ENCODE measurements at places on chromosomes 6 and 20.

DNA sequence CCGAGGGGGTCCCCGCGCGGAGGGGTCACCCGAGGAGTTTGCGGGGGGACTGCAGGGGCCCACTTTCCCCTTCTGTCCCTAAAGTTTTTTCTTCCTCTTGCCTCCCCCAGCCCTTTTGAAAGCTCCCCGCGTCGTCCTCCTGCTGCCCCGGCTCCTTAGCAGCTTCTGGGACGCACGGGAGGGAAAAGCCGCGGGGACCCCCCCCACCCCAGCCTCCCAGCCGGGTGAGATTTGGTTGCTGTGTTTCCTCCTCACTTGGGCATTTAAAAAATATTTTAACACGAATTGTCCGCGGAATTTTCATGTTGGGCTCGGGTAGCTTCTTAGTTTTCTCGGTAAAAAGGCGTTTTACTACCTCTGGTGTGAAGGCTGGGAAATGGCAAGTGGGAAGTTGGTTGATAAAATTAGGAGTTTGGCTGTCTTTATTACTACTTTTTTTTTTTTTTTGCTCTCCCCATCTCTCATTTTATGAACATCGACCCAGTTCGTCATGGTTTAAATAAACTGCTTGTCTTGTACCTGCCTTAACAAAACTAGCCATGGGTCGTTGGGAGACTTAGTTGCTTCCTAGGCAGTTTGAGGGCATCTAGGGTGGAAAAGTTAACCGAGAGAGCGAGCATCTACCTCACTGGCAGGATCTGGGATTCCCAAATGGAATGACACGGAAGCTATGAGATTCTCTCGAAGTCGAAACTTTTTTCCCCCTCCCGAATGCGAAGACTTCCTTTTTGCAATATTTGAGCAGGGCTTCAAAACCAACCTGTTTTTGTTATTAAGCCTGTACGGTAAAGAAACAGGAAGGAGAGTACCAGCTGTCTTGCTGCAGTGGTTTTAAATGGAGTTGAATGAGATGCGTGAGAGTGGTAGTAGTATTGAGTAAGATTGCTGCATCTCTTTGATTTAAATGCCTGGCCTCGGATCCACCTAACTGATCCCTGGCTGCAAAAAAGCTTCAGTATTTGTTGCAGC is 868 bp downstream of the NCOA3 start:
- no peak for DNase-seq

DNA sequence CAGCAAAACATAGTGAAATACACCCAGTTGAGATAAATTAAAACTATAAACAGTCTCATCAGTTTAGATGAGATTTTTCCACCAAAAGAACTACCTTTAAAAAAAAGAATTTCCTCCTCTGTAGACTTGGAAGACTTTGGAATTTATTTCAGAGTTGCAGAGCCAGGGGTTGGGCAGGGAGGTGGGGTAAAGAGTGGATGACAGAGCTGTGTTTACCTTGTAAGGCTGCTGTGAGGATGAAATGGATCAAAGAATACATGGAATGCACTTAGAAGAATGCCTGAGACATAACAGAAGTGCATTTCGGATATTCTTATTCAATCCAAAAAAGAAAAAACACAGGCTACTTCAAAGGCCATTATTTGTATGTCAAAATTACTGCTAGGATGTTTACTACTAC is 6.4 kb upstream of the LY86 start:
- DNase-seq, result no peak

GRCh38 chr6:167528239-167528638 is 203.4 kb downstream of the TTLL2 start:
- DNase-seq, result no peak

DNA sequence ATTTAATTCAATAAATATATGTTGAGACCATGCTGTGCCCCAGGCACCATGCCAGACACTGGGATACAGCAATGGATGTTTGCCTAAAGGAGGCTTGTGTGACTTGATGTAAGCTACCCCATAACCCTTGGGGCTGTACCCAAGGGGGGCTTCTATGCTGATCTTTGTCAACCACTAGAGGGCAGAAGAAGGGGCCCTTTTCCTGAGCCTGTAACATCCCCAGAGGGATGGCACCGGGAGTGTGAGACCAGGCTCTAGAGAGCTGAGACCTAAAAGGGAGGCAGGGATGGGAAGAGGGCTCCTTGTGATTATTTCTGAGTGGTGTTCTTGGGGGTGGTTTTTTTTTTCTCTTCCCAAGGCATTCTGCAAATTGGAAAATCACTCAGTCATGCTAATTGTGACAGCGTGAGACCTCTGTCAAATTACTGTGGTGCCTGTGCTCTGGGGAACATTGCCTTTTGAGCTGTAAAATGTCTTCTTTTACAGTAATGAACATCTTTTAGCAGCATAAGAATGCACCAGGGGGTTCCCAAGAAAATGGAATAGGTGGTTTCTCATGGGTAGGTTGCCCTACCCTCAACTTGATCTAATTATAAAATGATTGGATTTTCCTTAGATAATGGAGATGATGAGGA is 138.7 kb upstream of the SLC24A3 start:
- DNase-seq, result peak; percentile 4

- DNase-seq, result no peak
These were observed 134.7 kb downstream of the FAM83B start for GRCh38 chr6:54981276-54981609.

DNA sequence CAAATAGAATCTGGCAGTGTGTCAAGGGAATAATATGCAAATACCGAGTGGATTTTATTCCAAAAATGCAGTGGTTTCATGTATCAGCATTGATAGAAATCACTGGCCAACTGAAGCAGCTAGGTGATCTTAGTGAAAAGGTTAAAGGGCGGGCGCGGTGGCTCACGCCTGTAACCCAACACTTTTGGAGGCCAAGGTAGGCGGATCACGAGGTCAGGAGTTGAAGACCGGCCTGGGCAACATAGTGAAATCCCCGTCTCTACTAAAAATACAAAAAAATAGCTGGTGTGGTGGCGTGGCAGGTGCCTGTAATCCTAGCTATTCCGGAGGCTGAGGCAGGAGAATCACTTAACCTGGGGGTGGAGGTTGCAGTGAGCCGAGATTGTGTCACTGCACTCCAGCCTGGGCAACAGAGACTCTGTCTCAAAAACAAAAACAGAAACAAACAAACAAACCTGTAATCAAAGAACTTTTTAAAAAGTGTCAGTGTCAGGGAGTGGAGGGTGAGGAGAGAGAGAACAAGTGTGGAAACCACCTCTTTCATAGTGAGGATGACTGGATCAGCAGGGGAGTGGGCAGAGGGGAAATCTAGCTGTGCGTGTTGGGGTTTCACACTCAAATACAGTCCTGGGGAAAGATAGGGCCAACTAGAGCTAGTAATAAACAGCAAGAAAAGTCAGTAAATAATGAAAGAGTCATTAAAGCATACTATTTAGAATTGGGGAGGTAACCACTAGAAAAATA is 57.1 kb downstream of the CDS2 start:
- DNase-seq, result no peak

DNA sequence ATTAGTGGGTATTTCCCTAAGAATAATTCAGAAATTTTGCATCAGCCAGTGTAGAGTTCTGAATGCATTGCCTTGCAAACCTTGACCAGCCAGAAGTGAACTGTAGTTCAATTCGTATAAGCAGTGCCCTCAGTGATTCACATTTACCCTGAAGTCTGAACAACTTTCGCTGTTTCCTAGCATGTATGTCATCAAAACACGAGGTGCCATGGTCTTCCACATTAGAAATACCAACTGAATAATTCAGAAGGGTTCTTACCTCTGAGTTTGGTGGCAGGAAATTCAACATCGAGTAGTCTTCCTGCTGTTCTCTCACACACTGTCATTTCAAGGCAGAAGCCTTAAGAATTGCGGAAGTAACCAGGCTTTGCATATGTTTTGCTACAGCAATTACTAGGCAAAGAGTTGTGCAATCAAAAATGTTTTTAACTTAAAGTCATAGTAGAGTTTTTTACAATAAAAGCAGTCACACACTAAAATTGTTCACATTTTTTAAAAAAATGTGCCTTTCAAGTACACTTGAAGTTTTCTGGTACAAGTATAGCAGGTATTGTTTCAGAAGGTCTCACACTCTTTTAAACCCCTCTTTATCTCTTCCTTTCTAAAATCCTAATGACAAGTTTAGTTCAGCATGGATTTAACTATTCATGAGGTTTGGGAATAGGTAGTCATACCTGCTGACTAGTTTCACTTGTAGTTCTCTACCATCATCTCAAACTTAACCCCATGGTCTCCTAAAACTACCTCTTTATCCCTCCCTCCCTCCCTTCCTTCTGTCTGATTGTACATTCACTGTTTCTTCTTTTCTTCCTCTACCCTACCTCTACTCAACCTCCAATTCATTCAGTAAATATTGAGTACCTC is 118.3 kb downstream of the STXBP5 start:
- DNase-seq, result no peak

GRCh38 chr20:5135363-5136012 is 8.7 kb downstream of the CDS2 start:
- DNase-seq, result no peak

- DNase-seq, result no peak
These were observed 36.9 kb downstream of the ARHGAP18 start for GRCh38 chr6:129672881-129673631.

DNA sequence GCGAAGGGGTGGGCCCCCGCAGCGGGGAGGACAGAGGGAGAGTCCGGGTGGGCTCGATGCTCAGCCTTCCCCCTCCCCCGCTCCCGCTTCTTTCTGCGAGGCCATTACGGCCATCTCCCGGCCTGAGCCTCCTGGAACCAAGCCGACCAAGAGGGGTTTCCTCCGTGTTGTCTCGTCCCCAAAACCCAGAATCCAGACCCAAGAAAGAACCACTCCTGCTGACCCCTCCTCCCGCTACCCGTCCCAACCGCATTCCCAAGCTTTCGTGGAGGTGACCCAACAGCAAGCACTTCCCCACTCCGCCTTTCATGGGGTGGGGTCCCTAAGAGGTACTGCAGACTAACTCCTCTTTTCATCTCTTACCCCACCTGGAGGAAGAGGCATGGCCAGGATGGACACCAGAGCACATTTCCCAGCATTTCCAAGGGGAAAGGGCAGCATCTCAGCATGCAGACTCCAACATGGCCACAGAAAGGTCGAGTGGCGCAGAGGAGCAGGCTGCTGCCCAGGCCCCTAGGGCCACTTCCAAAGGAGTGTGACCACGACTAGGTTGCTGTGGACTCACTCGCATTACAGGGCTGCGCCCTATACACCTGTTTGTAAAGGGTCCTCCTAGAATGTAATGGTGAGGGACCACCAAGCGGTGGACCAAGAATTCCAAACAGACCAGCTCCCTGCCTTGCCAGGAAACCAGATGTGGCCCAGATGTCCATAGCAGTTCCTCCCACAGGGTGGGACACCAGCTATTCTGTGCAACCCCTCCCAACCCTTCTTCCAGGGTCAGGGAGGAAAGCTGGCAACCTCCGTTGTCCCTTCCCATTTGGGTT is 53.4 kb downstream of the MRPL14 start:
- no peak for DNase-seq

- DNase-seq, result no peak
These were observed 115.6 kb downstream of the TCP11 start for GRCh38 chr6:35025232-35026188.

DNA sequence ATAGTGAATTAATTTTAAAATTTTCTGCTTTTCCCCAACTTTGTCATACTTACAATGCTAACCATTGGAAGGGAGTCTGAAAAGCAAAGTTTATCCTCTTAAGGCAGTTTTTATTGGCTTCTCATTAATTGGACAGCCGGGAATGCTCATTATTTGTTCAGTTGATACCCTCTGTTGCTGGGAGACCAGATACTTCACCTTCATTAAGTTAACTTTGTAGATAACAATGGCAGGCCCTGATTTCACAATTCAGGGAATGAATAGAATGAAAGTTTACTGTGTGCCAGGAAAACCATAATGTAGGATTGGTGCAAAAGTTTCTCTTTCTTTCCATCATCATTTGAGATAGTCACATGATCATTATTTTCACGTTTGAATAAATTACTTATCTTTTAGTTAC is 49.0 kb downstream of the COL19A1 start:
- DNase-seq, result no peak

DNA sequence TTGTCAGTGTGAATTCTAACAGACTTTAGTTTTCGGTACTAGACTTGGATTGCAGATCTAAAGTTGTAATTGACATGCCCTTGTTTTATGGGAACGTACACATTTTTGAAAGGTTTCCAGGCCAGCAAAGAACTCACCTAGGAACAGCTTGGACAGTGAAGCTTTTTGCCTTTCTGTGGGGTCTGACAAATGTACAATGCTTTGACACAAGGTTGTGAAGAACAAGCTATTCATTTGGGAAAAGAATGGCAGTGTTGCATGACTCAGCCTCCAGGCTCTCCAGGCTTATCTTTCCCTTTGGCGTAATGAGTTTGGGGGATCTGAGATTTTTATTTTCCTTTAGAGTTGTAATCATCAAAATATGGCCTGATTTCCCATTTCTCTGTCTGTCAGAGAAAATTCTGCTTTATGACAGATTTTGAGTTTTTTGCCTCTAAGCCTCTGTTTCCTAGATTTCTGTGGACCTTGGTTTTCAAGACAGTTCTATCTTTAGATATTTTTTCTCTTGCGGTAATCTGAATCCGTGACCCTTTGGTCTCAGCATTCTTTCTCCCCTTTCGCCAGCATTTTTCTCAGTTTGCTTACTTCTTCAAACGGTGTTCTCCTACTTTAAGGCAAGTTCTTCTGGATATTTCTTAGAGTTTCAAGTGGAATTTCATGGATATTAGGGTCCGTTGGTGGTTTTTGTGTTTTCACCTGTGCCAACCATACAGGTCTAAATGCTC is 221.0 kb downstream of the ADGB start:
- no peak for DNase-seq

GRCh38 chr20:41095110-41095969 is 42.0 kb upstream of the PLCG1 start:
- DNase-seq, result no peak

DNA sequence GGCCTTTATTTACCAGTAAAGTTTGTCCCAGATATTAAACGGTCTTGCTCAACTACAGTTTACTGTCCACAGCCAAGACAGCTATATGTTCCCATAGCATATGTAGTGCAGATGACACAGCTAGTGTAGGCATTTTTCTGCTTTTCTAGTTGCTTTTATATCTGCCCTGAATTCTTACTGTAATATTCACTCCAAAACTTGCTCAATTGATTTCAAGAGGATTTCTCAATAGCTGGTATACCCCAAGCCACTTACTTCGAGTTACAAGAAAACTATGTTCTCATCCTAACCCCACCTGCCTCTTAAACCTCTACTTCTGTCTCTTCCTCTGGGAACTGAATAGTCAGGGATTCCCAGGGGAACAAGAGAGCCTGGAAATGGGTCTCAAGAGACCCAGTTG is 18.9 kb upstream of the ROS1 start:
- no peak for DNase-seq

DNA sequence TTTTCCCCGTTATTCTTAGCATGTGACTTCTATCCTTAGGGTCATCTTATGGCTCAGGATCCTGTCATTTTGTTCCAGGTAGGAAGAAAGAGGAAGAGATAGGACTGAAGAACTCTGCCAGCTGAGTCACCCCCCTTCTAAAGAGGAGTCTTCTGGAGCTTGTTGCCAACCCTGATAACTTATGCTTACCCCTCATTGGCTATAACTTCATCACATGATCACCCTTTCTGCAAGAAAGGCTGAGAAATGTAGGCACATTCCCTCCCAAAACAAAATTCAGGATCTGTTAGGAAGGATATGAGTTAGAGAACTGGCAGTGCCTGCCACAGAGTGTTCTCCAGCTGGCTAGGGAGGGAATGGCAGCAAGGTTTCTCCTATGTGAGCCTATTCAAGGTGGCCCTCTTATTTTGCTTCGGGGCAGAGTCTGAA is 35.6 kb downstream of the ARFGEF2 start:
- DNase-seq, result no peak

- DNase-seq, result no peak
These were observed 830.2 kb downstream of the DHX35 start for GRCh38 chr20:39792334-39792733.

- DNase-seq, result no peak
These were observed 13.3 kb upstream of the ZNFX1 start for GRCh38 chr20:49291200-49291599.
